ENCODE measurements at places on chromosomes 3 and 15. TPM values are rescaled to one million over a fixed set of nuclear protein-coding genes. Genes with fewer than 3 reads are reported as not detected.

The C3orf85 gene
- not detected for total RNA-seq

The AAGAB gene
- total RNA-seq, result 29.2 TPM

The CYP11A1 gene
- total RNA-seq, result 0.71 TPM

The NR1I2 gene
- total RNA-seq, result not detected

The CTXND1 gene
- total RNA-seq, result 0.05 TPM

The KIF23 gene
- 3.3 TPM for total RNA-seq

The GASK1A gene
- total RNA-seq, result 35.0 TPM

All from posterior vena cava (tissue), 2 donors.